ENCODE measurements at places on chromosomes 1 and 21.
A peak's percentile ranks its signal among the peaks of the same experiment; 100 is the strongest.

DNA sequence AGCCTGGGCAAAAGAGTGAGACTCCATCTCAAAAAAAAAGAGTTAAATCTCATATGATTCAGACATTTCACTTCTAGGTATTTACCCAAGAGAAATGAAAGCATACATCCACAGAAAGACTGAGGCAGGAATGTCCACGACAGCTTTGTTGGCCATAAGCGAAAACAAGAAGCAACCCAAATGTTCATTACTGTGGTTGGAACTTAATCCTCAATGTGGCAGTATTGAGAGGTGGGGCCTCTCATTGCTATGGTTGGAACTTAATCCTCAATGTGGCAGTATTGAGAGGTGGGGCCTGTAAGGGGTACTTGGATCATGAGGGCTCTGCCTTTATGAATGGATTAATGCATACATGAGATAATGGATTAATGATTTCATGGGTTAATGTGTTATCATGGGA lies 15.2 kb downstream of the C21orf58 start:
- no peak overlapping the region for H3K4me3 ChIP-seq
- H3K36me3 ChIP-seq, result peaks cover 4% of the 10 kb centered on the region
- no peak overlapping the region for H3K27ac ChIP-seq

- no peaks in the 10 kb centered on the region for H3K36me3 ChIP-seq
- H3K27ac ChIP-seq, result no peak overlapping the region
- no peak overlapping the region for H3K4me3 ChIP-seq
- no peak for DNase-seq
- H3K4me1 ChIP-seq, result no peaks in the 10 kb centered on the region
- H3K27me3 ChIP-seq, result peaks cover 3% of the 10 kb centered on the region
Measured at GRCh38 chr1:22597301-22597965, 34.1 kb downstream of the EPHA8 start.

- H3K27ac ChIP-seq, result no peak overlapping the region
- no peaks in the 10 kb centered on the region for H3K4me1 ChIP-seq
Measured at GRCh38 chr1:71689635-71690034, 592.7 kb downstream of the NEGR1 start.

DNA sequence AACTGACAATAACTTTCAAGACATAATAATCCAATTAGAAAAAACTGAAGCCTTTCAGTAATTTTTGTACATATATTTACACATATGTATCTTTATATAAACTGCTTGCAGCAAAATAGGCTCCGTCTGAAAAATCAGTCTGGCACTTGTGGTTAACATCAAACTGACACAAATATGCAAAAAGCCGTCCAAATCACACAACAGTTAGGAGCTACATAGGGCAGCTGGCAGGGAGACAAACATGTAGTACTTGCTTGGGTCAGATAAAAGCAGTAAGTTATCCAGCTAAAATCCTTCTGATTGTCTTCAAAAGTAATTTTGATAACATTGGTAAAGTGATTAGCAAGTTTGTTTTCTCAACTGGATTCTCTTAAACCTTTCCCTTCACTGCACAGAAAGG lies 14.7 kb upstream of the GUCA2A start:
- H3K27me3 ChIP-seq, result no peaks in the 10 kb centered on the region
- H3K4me3 ChIP-seq, result no peak overlapping the region
- no peaks in the 10 kb centered on the region for H3K36me3 ChIP-seq
- no peak for DNase-seq
- H3K4me1 ChIP-seq, result no peaks in the 10 kb centered on the region
- no peak overlapping the region for H3K27ac ChIP-seq

GRCh38 chr1:236009191-236009590 lies 55.7 kb downstream of the NID1 start:
- DNase-seq, result no peak
- H3K4me1 ChIP-seq, result no peaks in the 10 kb centered on the region
- H3K27ac ChIP-seq, result peak overlapping the region; percentile 59
- no peak overlapping the region for H3K4me3 ChIP-seq

- peak; percentile 71 for DNase-seq
- no peak overlapping the region for H3K27ac ChIP-seq
- no peak overlapping the region for H3K4me3 ChIP-seq
- H3K36me3 ChIP-seq, result no peaks in the 10 kb centered on the region
- H3K27me3 ChIP-seq, result no peaks in the 10 kb centered on the region
Measured at GRCh38 chr1:156146769-156147405, 6.5 kb upstream of the SEMA4A start.

GRCh38 chr1:151907363-151908139 lies 1.8 kb downstream of the THEM4 start:
- H3K27ac ChIP-seq, result no peak overlapping the region
- H3K36me3 ChIP-seq, result peaks cover 3% of the 10 kb centered on the region
- H3K4me3 ChIP-seq, result no peak overlapping the region
- no peaks in the 10 kb centered on the region for H3K27me3 ChIP-seq
- DNase-seq, result no peak
- peaks cover 7% of the 10 kb centered on the region for H3K4me1 ChIP-seq

GRCh38 chr1:37846647-37847339 lies 12.6 kb downstream of the MTF1 start:
- no peak for DNase-seq
- no peaks in the 10 kb centered on the region for H3K27me3 ChIP-seq
- H3K36me3 ChIP-seq, result peaks cover 3% of the 10 kb centered on the region
- H3K27ac ChIP-seq, result no peak overlapping the region
- H3K4me1 ChIP-seq, result peaks cover 4% of the 10 kb centered on the region

DNA sequence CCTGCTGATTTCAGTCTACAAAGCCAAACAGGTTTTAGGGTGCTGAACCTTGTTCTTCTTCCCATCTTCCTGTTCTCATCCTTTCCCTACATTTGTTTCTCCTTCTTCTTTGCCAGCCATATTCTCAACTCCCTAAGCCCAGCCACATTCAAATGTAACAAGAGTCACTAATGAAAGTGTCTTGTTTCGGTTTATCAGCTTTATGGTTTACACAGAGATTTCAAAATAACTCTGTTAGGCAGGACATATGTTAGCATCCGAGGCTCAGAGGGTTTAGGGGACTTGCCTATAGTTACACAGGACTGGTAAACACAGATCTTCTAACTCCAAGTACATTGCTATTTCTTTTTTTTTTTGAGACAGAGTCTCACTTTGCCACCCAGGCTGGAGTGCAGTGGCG lies 61.3 kb downstream of the NDUFS5 start:
- H3K27ac ChIP-seq, result peak overlapping the region; percentile 80
- peaks cover 20% of the 10 kb centered on the region for H3K4me1 ChIP-seq
- DNase-seq, result no peak
- peaks cover 4% of the 10 kb centered on the region for H3K27me3 ChIP-seq

- H3K4me1 ChIP-seq, result no peaks in the 10 kb centered on the region
- no peak for DNase-seq
- H3K36me3 ChIP-seq, result no peaks in the 10 kb centered on the region
- H3K27ac ChIP-seq, result no peak overlapping the region
Measured at GRCh38 chr1:246134789-246135188, 372.3 kb downstream of the SMYD3 start.

DNA sequence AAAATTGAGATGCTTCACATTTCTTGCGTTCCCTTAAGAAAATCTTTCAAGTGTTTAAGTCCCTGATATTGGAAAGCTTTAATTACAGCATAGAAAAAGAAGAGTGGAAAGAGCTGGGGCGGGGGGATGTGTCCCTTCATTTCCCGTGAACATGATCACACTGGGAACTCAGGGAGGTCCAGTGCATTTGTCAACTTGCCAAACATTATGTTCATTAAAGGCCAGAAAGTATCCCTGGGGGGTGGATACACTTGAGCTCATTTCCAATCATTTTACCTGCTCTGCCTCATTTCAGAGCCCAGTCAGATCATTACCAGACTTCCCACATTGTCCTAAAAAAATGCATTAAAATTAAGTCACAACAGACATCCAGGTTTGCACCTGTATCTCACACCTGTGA lies 123.6 kb upstream of the KCNJ15 start:
- H3K27ac ChIP-seq, result no peak overlapping the region
- peaks cover 2% of the 10 kb centered on the region for H3K4me1 ChIP-seq
- H3K36me3 ChIP-seq, result no peaks in the 10 kb centered on the region
- no peaks in the 10 kb centered on the region for H3K27me3 ChIP-seq

GRCh38 chr1:15459771-15460707 lies 3.5 kb downstream of the CELA2A start:
- H3K27me3 ChIP-seq, result no peaks in the 10 kb centered on the region
- no peak overlapping the region for H3K4me3 ChIP-seq
- H3K4me1 ChIP-seq, result no peaks in the 10 kb centered on the region
- no peaks in the 10 kb centered on the region for H3K36me3 ChIP-seq

- no peaks in the 10 kb centered on the region for H3K4me1 ChIP-seq
- peaks cover 28% of the 10 kb centered on the region for H3K27me3 ChIP-seq
- H3K36me3 ChIP-seq, result no peaks in the 10 kb centered on the region
Measured at GRCh38 chr1:220891224-220892085, 12.2 kb downstream of the HLX start.

DNA sequence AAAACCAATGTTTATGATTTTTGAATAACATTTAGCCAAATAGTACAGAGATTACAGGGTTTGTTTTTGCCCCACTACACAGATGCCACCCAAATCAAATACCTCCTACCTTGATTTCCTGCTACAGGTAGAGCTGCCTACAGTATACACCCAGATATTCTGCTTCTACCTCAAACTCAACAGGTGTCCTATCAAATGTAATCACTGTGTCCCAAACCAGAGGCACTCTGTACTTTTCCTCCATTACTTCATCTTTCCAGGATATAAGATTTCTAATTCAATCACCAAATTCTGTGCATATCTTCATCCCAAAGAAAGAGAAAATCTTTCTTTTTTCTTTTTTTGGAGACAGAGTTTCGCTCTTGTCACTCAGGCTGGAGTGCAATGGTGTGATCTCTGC lies 9.6 kb downstream of the PUM1 start:
- H3K4me3 ChIP-seq, result no peak overlapping the region
- H3K36me3 ChIP-seq, result peaks cover 22% of the 10 kb centered on the region
- no peak for DNase-seq

- no peaks in the 10 kb centered on the region for H3K36me3 ChIP-seq
- no peak for DNase-seq
- no peaks in the 10 kb centered on the region for H3K27me3 ChIP-seq
- H3K27ac ChIP-seq, result peak overlapping the region; percentile 69
- H3K4me3 ChIP-seq, result peak overlapping the region; percentile 1
Measured at GRCh38 chr1:225580238-225581099, 72.5 kb downstream of the ENAH start.

DNA sequence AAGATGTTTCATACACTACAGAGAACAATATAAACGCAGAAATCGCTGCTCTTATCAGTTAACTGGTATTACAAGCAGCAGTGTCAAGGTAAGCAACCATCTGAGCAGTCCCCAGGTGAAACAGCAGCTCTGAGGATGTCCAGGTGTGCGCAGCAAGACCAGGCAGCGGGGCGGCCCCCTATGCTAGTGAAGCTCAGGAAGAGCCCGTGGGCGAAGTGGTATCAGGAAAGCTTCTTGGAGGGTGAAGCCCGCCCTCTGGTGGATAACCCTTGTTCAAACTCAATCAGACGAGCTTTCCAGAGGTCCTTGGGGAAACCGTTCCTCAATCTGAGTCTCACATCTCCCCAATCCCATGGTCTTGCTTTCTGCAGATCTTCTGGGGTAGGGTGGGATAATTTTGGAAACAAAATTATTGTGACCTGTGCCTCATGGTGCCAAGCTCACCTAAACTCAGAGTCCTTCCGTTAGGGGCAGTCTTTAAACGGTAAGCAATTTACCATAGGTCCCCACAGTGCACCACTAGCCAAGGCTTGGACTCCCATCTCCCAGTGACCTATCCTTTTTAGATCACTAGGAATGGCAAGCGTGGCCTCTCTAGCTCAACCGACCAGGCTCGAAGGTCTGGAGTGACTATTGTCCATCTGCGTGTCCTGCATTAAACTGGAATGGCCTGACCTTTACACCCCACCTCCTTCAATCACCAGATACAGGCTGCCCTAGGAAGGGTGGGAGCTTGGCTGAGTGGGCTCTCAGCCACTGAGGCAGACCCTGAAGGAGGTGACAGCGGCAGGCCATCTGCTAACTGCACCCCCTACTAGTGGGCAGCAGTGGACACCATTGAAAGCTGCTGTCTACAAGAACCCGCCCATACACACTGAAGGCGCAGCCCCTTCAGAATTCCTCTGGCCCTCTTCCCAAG lies 13.6 kb upstream of the FAM110D start:
- H3K36me3 ChIP-seq, result no peaks in the 10 kb centered on the region
- H3K4me3 ChIP-seq, result no peak overlapping the region
- H3K4me1 ChIP-seq, result no peaks in the 10 kb centered on the region

DNA sequence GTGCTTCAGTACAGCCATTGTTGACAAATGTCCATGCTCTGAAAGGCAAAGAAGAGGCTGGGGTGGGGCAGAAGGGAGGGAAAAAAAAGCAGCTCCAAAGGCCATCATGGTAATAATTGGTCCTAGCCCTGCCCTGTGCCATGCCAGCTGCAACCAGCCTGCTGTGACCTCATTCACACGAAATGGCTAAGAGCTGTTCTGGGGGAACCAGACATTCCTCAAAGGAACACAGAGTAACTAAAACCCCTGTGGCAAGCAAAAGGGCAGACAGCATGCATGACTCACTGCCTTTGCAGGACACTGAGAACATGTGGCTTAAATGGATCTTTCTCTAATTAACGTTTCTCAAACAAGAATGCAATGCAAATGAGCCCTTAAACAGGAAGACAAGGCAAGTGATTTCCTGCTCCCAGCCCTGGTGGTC lies 42.3 kb downstream of the STYXL2 start:
- H3K36me3 ChIP-seq, result no peaks in the 10 kb centered on the region
- H3K4me1 ChIP-seq, result no peaks in the 10 kb centered on the region
- DNase-seq, result no peak
- no peak overlapping the region for H3K4me3 ChIP-seq

- H3K4me1 ChIP-seq, result no peaks in the 10 kb centered on the region
- H3K4me3 ChIP-seq, result no peak overlapping the region
- no peaks in the 10 kb centered on the region for H3K27me3 ChIP-seq
- no peaks in the 10 kb centered on the region for H3K36me3 ChIP-seq
- no peak for DNase-seq
Measured at GRCh38 chr1:230292689-230293389, 133.3 kb downstream of the PGBD5 start.

DNA sequence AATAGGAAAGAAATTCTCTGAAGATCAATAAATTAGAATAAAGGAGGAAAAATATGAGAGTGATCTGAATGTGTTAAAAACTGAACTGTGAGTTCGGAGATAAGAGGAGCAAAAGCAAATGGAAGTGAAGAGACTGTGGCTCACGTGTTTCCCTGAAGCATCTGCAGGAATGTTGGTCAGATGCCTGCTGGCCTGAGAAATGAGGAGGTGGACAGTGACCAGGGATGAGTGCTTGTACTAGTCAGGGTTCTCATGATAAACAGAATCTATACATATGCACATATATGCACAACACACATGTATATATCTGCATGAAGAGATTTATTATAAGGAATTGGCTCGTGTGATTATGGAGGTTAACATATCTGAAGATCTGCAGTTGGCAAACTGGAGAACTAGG lies 103.4 kb upstream of the TIAM1 start:
- no peak for DNase-seq
- H3K4me1 ChIP-seq, result no peaks in the 10 kb centered on the region
- no peaks in the 10 kb centered on the region for H3K36me3 ChIP-seq
- H3K4me3 ChIP-seq, result no peak overlapping the region
- H3K27me3 ChIP-seq, result no peaks in the 10 kb centered on the region
